H54 (cell line): ENCODE measurements at places on chromosomes 12 and 14.
A peak's percentile ranks its signal among the peaks of the same experiment; 100 is the strongest.

GRCh38 chr14:41360126-41360525 is 246.6 kb upstream of the LRFN5 start:
- DNase-seq: no peak

- DNase-seq: no peak
These were observed 399.6 kb downstream of the KCNH5 start for GRCh38 chr14:62645649-62646048.

DNA sequence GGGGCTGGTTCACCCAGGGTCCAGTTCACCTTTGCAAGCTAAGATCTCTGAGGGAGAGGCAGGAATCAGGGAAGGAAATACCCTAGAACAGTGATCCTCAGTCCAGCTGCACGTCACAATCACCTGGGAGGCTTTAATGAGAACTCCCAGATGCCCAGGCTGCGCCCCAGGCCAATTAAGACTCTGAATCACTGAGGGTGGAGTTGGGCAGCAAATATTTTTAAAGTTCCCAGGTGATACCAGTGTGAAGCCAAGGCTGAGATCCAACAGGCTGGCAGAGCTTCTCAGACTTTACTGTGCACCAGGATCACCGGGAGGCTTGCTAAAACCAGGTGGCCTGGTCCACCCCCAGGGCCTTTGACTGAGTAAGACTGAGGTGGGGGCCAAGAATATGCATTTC is 23.8 kb downstream of the MYL2 start:
- no peak for DNase-seq

- DNase-seq: no peak
These were observed 25.4 kb downstream of the EML1 start for GRCh38 chr14:99818503-99819036.

GRCh38 chr12:27682534-27682933 is 13.7 kb upstream of the REP15 start:
- DNase-seq: no peak

GRCh38 chr14:89435492-89435891 is 18.5 kb upstream of the FOXN3 start:
- DNase-seq: no peak

DNA sequence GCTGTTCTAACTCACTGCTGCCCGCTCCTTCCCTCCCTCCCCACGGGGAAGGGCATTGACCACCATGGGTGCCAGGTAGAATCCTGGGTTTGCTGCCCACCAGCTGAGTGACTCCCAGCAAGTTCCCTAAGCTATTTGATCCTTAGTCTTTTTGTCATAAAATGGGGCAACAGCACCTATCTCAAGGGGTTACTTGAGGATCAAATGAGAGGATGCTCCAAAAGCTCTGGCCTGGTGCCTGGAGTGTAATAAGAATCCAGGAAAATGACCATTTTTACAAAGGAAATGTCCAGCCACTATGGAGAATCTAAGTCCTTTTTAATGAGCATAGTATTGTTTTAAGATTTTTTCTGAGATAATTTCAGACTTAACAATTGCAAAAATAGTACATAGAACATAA is 61.4 kb upstream of the CMKLR1 start:
- DNase-seq: no peak

GRCh38 chr14:87934185-87934584 is 58.8 kb downstream of the GALC start:
- no peak for DNase-seq

GRCh38 chr12:120598674-120599463 is 17.7 kb upstream of the POP5 start:
- DNase-seq: peak; percentile 65

DNA sequence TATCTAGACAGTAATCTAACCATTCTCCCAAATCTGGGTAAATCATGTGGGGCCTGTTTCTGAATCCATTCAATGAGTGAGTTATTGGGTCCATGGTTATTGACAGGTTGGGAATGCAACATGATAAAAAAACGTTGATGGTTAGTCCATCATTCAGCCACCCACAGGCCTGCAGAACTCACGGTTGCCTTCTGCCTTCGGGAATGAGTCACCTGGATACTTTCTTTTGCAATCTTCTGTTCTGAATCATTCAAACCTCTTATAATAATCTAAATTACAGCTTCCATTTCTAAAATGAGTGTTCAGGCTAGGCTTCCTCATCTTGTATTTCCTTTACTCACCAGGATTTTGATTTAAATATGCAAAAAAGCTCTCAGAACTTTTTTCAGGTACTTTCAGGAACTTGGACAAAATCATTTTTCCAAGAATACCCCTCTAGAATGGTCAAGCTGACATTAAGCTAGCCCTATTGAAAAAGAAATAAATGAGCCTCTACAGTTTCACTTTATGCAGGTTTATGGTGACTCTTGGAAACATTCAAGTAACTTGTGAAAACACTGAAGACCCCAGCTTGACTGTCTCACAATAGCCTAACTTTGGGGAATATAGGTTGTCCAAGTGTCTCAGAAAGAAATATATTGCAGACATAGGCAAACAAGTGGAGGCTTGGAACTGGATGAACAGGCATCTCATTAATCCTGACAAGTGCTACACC is 94.4 kb downstream of the KCNK10 start:
- DNase-seq: no peak
